ENCODE measurements at places on chromosomes 11 and 22. TPM values are rescaled to one million over a fixed set of nuclear protein-coding genes. Genes with fewer than 3 reads are reported as not detected.

Gene SCGB1A1
- not detected for total RNA-seq

Gene ACRV1
- total RNA-seq = not detected

Gene SEPTIN3
- total RNA-seq = 47.3 TPM

Gene FOLR3
- total RNA-seq = not detected

Gene NTM
- 81.8 TPM for total RNA-seq

Gene DENND6B
- 16.9 TPM for total RNA-seq
